ENCODE measurements at places on chromosomes 5 and 9.

DNA sequence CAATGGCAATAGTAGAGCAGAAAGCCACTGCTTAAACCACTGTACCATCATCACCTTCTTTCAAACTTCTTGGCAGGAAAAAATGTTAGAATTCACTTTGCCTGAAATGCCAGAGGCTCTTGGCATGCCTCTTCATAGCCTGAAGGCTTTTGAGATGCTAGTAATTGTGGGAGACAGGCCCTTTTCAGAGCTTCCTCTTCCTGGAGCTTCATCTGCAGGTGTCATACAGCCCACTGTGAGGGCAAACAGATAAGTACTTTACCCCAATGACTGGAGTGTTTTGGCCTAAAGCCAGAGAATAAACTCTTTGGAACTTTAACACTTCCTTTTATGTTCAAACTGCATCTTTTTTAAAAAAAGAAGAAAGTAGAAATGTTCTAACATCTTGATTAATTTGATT, 81.3 kb upstream of the TMEM171 start:
- DNase-seq: no peak

- DNase-seq: no peak
These were observed 170.0 kb downstream of the CCDC171 start for GRCh38 chr9:15722888-15723287.

- DNase-seq: no peak
These were observed 1241.5 kb upstream of the WWC1 start for GRCh38 chr5:167049771-167050567.

- DNase-seq: no peak
These were observed 110.9 kb downstream of the PAX5 start for GRCh38 chr9:36923025-36923625.

DNA sequence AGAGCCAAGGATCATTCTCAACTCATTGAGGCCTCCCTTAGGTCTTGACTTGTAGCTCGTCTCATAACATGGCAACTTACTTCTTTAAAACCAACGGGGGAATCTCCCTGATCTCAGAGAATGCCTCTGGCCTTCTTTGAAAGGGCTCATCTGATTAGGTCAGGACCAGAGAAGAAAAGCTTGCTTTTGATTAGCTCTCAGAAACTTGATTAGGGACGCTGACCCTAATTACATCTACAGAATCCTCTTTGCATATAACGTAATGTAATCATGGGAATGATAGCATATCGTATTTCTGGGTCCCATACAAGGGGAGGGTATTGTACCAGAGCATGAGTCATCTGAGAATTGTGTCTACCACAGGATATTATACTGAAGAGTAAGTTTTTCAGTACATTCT, 125.1 kb upstream of the SH3GL2 start:
- no peak for DNase-seq
